ENCODE measurements at places on chromosomes 6 and 20.

DNA sequence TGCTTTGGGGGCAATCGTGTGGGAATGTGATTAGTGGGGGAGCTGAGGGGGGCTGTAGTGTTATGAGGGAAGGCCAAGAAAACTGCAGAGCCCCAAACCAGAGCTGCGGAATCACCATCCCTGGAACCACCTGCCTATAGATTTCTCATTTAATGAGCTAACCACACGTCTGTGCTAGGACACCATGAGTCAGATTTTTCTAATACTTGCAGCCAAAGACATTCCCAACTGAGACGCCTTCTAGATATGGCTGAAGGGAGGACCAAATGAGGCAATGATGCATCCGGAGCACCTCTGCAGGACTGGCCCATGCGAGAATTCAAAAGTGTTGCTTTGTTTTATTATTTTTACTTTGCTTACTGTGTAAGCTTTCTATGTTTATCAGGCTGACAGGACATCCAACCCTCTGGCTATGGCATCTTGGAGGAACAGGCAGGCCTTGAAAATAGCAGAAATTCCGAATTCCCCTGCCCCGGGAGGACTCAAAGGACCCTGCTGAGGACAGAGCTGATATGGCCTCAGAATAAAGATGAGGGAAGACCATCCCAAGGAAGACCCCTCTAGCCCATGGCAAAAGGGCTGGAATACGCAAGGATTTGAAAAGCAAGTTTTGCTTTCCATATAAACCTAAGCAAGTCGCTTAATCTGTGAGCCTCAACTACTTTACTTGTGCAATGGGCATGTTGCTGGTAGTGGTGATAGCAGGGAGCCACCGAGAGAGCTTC is 3.1 kb upstream of the PTGIS start:
- DNase-seq: no peak

- no peak for DNase-seq
Measured at GRCh38 chr6:36428911-36429310, 13.7 kb downstream of the PXT1 start.

GRCh38 chr6:130037207-130037811 is 18.9 kb downstream of the L3MBTL3 start:
- DNase-seq: no peak

GRCh38 chr20:63831646-63831992 is 555 bp upstream of the ZBTB46 start:
- DNase-seq: no peak

DNA sequence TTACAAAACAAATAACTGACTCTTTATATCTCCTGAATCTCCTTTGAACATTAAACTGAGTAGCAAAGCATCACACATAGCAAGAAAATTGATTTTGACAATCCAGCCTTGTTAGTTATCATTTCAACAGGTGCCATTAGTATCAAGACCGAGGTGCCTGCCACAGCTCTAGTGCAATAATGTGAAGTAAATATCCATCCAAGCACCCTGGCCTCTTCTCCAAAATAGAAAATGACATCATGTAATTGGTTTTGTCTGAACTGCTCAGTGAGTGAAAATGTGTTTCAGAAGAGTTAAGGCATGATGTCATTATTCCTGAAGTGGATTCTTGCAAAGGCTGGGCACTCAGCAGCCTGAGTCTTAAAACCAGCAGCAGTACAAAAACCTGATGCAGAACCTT is 341.4 kb downstream of the PLCB1 start:
- no peak for DNase-seq

- no peak for DNase-seq
Measured at GRCh38 chr6:15893556-15894253, 230.9 kb upstream of the DTNBP1 start.

DNA sequence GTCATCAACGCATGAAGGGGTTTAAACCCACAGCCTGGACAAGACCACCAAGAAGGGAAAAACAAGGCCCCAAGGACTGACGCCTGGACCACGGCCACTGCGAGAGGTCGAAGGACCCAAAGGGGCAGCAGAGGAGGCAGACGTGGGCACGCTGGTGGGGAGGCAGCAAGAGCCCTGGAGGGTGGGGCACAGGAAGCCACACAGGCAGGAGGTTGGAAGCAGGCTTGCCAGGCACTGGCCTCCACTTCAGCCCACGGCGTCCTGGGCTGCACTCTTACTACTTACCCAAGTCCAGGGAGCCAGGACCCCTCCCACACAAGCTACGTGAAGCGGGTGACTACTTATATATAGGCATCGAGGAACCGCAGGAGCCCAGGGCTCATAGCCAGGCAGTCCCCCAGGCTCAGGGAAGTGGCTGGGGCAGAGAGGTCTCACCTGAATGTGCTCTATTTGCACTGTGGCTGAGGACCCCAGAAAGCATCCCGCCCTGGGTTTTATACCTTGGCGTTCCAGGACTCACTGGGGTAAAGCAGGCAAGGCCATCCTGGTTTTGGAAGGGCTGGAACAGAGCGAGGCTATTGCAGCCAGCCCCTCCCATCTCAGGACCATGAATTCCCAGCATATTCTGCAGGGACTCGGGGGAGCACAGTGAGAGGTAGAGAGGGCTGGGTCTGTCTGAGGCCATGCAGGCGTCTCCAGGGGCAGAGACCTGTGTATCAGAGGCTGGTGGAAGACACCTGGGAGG is 113.8 kb upstream of the AFDN start:
- DNase-seq: no peak

DNA sequence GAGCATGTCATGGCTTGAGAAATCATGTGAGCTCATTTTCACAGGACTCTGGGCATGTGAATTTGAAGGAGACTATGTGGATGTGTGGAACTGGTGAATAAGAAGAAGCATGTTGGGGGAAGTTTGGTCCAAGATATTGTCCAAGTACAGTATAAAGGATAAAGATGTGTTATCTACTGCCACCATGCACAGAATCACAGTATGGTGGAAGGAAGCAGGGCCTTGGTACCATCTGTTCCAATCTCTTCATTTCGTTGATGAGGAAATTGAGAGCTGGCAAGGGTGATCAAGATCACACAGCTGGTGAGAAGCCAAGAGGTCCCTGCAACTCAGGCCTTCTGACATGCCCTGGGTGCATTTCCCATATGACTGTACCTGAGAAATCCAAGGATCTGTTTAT is 31.5 kb upstream of the RIPOR2 start:
- no peak for DNase-seq

- DNase-seq: no peak
Measured at GRCh38 chr6:105051941-105052471, 95.1 kb downstream of the LIN28B start.

GRCh38 chr6:25042036-25042521 is 106.3 kb upstream of the RIPOR2 start:
- no peak for DNase-seq

- DNase-seq: no peak
Measured at GRCh38 chr6:87914637-87915395, 132.8 kb upstream of the SPACA1 start.

DNA sequence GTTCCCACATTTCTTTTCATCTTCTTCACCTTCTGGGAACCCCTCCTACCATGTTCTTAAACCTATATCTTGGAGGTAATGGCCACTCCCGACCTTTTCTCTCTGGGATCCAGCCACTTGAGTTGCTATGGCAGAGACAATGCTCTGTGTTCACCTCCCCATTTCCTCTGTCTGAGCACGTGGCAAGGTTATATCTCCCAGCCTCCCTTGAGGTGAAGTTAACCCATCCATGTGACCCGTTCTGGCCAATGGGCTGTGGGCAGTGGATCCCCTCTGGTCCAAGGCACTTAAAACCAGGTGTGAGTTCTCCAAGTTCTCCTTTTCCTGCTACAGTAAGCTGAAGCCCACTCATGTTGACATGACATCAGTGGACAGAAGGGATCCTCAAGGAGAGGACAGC is 261.4 kb downstream of the LRFN2 start:
- DNase-seq: no peak

DNA sequence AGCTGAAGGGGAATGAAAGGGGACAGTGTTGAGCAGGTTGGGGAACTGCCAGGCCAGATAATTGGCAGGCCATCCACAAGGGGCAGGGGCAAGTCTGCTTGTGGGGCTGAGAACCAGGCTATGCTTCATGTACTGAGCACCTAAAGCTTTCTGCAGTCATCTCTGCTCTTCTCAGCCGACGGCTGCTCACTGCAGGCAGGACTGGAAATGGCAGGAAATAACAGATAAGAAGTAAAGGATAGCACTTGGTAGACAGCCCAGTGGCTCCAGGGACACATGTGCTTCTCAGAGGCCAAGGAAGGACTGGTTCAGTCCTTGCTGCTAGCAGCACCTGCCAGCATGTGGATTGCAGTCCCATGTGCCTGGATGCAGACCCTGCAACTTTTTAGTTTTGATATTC is 89.8 kb downstream of the CD164 start:
- DNase-seq: no peak

DNA sequence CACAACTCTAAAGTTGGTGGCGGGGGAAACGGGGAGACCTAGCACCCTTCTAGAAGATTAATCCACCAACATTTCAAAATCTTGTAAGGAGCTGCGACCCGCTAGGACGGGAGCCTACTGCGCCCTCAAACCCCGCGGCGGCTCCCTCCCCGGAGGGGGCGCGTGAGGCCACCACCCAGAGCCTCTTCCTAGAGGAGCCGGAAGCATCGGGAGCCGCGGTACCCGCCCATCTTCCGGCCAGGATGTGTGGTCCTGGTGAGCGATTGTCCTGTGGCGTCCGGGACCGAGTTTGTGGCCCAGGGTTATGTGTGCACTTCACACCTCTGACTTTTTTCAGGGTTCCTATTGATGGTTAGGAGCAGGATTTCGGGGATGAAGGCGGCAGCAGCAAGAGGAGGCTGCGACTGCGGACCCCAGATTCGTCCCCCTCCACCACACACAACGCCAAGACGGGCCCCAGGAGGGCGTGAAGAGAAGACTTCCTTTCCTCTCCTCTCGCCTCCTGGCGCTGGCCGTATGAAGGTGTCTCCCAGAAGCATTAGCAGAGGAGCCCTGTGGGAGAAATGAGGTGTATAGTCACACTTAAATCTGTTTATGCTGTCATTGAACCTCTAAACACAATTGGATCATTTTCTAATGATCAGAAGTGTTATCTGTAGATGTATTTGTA is 10.7 kb downstream of the ZNF165 start:
- DNase-seq: no peak

DNA sequence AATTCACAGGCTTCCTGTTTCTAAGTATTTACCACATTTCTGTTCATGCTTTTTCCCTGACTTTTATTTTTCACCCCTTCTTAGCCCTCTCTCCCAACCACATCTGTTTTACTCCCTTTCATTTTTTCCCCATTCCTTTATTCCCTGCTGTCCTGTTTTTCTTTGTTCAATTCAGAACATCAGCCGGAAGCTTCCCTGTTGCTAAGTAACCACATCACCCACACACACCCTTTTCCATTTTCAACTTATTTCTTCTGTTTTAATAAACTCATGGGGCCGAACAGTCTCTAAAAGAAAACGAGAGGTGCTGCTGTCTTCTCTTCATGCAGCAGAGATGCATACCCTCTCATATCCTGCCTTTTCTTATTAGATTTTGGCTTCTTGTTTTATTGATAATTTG is 53.5 kb upstream of the CEP85L start:
- no peak for DNase-seq

GRCh38 chr20:62665826-62666735 is 23.8 kb downstream of the SLCO4A1 start:
- DNase-seq: no peak

DNA sequence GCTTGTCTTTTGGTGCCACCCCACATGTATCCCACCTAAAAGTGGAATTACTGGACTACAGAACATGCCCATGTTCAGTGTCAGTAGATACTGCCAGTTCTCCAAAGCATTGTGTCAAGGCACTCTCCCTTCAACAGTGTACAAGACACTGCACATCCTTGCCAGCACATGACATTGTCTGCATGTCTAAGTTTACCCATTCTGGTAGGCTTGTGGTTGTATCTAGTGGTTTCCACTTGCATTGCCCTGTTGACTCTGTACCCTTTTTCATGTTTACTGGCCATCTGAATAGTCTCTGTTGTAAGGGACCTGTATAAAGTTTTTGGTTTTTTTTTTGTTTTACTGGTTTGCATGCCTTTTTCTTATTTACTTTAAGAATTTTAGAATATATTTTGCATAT is 222.4 kb upstream of the CNR1 start:
- no peak for DNase-seq

DNA sequence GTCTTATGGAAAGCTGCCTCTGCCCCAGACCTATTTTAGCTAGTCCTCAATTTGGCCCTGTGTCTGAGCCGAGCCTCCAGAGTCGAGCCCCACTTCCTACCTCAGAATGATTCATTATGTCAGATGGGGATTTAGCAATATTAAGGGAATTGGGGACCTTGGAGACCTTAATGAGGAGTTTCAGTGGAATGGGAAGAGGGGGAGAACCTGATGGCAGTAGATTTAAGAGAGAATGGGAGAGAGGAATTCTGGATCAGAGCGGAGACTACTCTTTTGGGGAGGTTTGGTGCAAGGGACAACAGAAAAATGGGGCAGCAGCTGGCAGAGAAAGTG is 63.5 kb downstream of the EFHC1 start:
- DNase-seq: no peak

DNA sequence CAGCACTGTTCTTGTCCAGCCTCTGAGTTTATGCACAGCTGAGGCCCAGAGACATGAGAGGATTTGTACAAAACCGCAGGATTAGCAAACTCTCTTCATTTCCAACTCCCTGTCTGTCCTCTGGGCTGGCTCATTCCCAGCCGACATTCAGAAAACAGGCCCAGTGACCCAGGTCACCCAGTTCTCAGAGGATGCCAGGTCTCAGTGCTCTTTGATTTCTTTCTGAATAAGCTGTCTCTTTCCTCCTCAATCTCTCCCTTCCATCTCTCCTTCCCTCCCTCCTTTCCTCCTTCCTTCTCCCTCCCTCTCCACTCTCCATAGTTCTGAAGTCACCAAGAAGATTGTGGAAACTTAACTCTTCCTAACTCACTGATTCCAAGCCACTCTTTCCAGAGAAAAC is 372.7 kb upstream of the SULF2 start:
- DNase-seq: no peak

DNA sequence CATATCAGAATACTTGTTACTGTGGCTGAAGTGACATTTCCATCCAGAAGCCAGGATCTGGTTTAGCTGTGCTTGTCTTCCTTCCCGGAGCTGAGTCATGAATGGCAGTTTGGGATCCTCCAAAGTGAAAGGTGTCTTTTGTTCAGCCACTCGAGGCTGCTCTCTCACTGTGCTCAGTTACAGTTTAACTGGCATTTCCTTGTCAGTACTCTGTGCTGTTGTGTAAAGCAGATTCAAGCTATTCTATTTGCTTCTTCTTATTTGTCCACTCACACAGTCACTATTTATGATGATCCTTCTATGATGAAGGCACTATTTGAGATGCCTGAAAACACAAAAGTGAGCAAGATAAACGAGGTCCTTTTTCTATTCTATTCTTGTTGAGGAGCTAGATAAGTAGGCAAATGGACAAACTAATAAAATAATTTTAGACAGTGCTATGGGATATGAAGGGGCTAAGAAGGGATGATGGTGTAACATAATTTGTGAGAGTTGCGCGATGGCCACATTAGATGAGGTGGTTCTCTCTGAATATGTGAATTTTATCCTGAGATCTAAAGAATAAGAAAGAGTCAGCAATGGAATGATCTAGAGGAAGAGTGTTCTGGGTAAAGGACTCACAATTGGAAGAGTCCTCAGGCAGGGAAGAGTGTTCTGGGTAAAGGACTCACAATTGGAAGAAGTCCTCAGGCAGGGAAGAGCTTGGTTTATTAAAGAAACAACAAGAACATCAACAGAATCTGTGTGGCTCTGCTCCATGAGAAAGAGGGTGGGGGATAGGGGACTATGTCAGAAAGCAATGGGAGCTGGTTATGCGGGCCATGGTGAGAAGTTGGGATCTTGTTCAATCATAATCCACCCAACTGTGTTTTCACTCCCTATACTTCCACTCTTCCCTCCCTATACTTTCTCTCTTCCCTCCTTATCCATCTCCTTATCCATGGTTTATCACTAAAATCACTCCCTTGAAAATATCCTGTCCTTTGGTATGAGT is 40.1 kb downstream of the CYP24A1 start:
- DNase-seq: no peak

All from mesothelial cell of epicardium (in vitro differentiated cells).